Daoy (cell line): ENCODE measurements at places on chromosomes 7 and 10.

- peak; percentile 81 for DNase-seq
Measured at GRCh38 chr10:119449760-119450461, 92.6 kb downstream of the RGS10 start.

- DNase-seq, result no peak
Measured at GRCh38 chr7:37421861-37422500, 26.7 kb downstream of the ELMO1 start.

DNA sequence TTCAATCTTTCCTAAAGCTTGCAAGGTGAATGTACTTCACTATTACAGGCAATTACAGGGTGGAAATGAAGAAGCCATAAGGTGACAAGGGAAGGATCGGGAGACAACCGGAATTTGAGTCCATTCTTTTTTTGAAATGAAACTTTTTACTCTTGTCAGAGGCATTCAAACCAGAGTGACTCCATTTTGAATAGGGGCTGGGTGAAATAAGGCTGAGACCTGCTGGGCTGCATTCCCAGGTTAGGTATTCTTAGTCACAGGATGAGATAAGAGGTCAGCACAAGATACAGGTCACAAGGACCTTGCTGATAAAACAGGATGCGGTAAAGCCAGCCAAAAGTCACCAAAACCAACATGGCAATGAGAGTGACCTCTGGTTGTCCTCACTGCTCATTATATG, 363.3 kb downstream of the TYW1 start:
- DNase-seq, result no peak

- no peak for DNase-seq
Measured at GRCh38 chr10:71790749-71791440, 17.6 kb upstream of the VSIR start.

DNA sequence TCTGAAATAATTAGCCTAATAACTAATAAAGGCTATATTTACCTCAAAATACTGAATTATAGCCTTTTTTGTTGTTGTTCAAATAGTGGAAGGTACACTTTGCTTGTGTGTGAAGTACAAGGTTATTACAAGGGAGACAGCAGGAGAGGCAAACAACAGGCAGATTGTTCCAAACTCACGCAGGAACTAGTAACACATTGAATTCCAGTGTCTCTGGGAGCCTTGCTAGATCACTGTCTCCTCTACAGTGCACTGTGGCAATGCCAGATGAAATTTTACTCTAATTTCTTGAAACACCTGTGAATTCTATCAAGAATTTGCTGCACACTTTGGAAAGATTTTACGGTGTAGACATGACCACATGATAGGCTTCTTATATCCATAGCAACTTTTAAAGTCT, 112.6 kb downstream of the MDFIC start:
- DNase-seq, result no peak

GRCh38 chr10:132043861-132044695, 21.7 kb upstream of the JAKMIP3 start:
- no peak for DNase-seq

- DNase-seq, result no peak
Measured at GRCh38 chr10:116708877-116709276, 33.5 kb downstream of the HSPA12A start.

DNA sequence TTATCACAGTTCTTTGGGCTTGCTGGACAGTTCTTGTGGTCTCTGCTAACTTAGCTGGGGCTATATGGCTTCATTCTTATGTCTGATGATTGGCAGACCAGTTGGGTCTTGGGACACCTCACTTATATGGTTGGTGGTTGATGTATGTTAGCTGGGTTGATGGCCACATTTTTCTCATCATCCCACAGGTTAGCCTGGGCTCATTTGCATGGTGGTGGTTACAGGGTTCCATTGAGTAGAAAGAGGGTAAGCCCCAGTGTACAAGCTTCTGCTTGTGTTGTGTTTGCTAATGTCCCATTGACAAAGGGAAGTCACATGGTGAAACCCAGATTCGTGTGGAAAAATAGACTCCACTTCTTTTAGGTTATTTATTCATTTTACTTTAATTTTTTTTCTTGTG, 40.6 kb downstream of the TMEM60 start:
- DNase-seq, result no peak

DNA sequence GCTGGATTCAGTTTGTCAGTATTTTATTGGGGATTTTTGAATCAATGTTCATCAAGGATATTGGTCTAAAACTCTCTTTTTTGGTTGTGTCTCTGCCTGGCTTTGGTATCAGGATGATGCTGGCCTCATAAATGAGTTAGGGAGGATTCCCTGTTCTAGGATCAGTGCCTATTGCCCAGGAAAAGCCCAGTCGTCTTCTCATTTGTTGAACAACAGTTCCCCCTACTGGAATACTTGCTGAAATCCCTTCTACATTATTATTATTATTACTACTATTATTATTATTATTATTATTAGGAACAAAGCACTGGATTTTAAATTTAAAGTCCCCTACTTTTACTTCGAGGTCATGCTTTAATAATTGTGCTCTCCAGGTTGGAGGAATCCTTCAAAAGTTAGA, 528.9 kb downstream of the MAGI2 start:
- no peak for DNase-seq

- no peak for DNase-seq
Measured at GRCh38 chr7:117552660-117553059, 72.8 kb downstream of the CFTR start.

GRCh38 chr7:38002689-38003088, 82.2 kb downstream of the EPDR1 start:
- DNase-seq, result no peak

DNA sequence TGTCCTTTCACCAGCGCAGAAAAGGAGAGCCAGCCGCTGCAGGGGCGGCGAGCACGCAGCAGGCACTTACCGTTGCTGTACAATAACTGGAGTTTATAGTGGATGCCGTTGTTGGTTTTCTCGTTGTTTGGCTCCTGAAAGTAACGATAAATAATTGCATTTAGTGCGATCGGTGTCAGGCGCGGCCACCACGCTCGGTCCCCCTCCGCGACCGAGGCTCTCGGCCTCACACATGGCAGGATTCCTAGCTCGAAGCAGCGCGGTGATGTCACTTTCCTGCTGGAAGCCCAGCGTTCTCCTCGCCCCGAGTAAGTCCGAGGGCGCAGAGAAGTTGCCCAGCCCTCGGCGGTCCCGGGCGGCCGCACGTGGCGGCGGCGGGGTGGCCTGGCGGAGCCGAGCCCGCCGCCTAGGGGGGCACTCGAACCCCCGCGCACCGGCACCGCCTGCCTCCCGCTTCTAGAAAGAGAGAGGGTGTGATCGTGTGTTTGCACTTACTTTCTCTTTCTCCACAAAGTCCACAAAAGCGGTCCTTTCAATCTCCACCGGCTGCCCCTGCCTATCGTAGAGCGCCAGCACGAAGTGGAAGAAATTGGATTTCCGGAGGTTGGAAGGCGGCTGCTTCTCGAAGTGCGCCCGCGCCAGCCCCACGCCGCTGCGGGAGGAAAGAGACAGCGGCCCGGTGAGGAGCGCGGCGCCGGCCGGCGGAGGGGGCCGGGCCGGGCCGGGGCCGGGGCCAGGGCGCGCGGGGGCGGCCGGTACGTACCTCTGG, 1.0 kb downstream of the EBF3 start:
- peak; percentile 77 for DNase-seq

DNA sequence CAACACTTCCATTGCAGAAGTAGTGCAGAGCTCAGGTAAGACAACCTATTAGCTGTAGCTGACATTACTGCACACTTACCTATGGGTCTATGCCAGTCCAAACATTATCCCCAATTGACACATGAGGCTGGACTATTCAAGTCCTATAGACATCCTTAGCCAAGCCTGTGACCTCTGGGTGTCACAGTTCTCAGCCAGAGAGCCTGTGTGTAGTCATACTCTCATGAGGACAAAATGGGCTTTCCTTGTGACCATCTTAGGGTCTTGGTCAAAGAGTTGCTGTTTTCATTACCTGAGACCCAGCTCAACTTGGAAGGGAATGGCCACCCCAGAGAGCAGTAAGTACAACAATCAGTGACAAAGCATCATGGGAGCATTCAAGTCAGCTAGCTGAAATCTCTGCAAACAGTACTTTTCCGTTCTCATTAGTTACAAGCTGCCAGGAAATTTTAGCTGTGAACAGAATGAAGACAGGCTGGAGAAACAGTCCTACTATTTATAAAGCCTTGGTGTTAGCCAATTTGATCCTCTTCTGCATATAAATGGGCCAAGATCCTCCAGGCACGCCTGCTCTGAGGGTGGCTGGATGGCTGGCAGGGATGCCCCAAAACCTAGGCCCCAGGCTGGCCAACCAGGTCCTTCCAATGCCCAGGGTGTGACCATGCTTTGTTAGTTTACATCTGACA, 44.3 kb downstream of the NUDCD3 start:
- no peak for DNase-seq

GRCh38 chr7:130667593-130668257, 823 bp downstream of the COPG2 start:
- DNase-seq, result peak; percentile 29

DNA sequence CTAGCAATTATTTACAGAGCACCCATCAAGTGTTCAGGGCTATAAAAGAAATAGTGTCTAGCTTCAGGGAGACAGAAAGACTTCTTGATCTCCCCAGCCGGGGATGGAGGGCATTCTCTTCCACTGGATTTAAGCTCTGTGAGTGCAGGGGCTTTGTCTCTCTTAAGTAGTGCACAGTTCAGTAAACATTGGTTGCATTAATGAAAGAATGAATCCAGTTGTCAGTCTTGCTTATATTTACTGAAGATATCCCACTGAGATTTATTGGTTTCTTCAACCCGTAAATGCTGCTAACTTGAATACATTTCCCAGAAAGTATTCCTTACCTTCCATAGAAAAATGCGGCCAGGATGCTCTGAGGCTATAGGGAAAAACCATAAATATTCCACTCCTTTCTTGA, 41.9 kb downstream of the AUTS2 start:
- DNase-seq, result no peak

GRCh38 chr10:45253183-45253914, 62.1 kb downstream of the OR13A1 start:
- no peak for DNase-seq

GRCh38 chr10:127882801-127883459, 9.8 kb downstream of the CLRN3 start:
- DNase-seq, result no peak

DNA sequence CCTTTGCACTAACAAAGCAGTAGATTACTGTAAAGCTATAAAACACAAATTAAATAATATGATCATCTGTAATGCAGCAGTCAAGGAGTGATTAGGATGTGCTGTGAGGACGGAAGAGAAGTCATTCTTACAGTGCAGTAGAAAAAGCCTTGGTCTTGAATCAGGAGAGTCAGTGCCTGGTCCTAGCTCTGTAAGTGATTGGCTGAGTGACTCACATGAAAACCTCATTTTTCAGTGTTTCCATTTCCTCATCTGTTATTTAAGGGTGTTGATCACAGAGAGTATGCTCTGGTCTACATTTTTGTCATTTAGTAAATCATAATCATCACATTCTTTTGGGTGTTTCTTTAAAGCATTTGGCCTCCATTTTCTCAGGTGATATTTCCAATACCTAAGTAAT, 717.8 kb downstream of the LRMDA start:
- no peak for DNase-seq

GRCh38 chr10:71795248-71795647, 21.9 kb upstream of the VSIR start:
- DNase-seq, result peak; percentile 20

- no peak for DNase-seq
Measured at GRCh38 chr7:99041526-99041925, 102.4 kb downstream of the SMURF1 start.

DNA sequence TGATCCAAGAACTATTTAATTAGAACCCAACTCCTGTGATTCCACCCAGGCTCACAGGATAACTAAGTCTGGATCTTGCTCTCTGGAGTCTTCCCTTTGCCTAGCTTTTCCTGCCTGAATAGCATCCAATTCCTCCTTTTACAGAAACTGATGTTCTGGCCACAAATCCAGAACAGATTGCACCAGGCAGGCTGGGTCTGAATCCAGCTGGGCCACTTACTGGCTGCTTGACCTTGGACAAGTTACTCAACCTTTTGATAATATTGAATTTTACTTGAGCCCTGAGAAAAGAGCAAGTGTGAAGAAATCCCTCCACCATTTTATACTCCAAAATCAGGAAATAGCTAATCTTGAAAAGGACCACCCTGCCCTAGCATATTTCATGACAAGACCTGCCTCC, 55.5 kb upstream of the SLC35G1 start:
- DNase-seq, result no peak

DNA sequence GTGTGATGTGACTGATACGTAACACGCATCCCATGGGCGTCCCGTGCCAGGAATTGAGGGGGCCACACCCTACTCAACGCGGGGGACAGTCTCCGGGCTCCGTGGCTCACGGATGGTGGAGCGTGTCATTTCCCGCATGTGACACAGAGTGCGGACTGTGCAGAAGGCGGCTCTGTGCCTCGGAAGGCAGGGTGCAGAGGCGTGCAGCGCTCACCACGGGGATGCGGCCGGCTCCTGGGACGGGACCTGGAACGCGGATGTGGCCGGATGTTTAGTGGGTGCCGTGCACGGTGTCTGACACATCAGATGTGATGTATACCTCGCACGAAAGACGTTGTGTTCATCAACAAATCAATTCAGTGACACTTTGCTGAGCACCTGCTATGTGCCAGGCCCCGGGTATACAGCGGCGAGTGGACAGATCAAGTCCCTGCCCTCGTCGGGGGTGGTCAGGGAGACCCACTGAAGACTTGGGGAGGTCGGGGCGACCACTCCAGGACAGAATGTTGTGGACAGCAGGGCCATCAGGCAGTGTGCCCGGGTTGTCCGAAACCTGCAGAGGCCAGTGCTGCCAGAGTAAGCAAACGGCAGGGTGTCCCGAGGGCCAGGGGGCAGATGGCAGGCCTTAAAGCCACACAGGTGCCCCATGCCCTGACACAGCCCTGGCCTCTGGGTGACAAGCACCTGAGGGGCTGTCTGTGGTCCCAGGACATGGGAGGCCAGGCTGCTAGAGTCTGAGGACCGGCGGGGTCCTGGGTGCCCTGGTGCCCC, 38.1 kb downstream of the MICALL2 start:
- peak; percentile 32 for DNase-seq

DNA sequence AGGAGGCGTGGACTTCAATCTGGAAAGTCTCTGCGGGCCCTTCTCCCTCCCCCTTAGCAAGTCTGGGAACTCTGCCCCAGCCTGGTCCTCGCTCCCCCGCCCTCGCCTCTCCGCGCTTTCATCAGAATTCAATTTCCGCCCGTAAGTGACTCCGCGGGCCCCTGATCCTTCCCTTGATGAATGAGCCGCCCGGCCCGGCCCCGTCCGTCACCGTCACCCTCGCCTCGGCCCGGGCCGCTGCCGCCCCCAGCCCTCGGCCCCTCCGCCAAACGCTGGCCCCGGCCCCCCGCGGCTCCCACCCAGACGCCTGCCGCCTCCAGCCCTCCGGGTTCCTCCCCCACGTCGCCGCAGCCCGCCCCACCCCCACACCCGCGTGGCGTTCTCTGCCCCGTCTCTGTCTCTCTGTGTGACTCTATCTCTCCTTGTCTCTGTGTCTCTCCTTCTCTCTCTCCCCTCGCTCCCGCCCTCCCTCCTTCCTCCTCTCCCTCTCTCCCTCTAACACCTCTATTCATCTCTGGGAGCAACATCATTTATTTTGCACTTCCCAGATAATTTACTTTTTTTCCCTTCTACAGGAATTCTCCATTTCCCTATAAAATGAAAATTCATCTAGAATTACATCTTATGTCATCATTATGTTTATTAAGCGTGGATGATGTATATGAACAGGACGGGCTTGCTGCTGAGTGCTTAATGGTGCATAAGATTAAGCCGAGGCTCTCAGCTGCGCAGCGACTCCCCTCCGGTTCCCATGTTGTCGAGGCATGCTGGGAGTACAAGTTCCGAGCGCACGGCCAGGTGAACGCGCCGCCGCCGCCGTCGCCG, 91.2 kb upstream of the PAX2 start:
- DNase-seq, result peak; percentile 65
